ENCODE measurements at places on chromosomes 12 and 14.

DNA sequence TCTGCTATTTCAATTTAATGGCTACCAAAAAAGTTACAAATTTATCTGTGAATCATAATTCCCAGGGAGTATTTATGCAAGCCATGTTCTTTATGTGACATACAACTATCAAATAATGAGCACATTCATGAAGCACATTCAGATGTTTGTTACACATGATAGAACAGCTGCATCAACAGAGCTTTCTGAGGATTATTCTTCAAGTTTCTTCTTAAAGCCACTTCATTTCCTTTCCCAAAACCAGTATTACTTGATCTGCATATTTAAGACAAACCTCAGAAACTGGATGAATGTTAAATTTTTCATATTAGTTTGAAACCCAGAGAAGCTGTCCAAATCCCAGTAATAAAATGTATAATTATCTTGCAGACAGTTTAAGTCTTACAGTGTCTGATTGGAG lies 73.6 kb upstream of the SOX5 start:
- DNase-seq: no peak

DNA sequence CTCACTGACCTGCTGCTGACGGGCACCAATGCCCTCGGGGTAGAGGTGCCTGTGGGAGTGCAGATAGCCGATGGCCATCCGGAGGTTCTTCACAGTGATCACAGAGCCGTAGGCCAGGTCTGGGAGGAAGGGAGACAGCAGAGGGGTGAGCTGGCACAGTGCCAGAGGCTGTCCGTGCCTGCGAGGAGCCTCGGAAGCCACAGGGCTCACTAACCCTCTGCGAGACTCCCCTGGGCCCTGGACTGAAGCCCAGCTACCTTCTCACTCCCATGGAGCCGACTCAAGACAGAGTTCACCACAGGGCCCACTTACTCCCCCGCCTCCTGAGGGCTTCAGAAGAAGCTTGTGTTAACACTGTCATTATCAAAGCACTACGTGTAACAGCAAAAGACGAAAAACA lies 24.5 kb downstream of the POMT2 start:
- DNase-seq: no peak

DNA sequence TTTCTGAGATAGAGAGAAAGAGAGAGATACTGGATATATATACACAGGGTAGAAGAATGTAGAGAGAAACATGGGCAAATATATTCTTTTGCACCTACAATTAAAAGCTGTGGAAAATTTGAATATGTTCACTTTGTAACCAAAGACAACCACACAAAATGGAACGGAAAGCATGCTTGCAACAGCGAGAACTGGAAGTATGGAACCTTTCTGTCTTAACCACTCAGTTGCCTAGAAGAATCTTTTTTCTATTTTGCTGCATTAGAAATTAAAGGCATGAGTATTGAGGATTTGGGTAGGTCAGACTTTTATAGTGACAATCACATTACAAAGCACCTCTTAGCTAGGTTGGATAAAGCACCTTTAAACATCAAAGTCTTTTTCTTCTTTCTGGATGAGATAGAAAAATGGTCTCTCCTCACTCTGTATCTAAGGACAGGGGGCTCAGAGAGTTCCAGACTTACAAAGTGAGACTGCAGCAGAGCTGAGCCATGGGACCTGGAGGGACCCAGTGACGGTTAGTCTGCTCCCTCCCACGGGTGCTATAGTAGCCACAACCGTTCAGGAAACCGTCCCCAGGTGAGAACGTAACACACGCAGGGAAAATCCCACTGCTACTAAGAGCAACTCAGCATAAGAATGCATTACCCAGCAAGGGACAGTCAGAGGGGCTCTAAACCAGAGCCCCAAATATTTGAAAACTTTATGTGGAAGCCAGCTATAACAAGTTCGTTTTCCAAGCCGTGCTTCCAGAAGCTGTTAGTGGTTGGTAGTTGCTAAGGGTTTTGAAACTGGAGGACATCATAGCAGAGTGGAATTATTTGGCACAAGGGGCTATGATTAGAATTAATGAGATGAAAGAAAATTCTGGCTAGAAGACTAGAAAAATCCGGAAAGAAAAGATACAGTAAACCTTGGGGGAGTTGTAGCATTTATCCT lies 97.1 kb downstream of the DAD1 start:
- DNase-seq: peak; percentile 68

GRCh38 chr12:57632958-57633840 lies at the start of gene B4GALNT1:
Gene B4GALNT1, minus strand, starts transcription at chr12:57633201. Its CDS starts 1,069 bp downstream, at chr12:57632132.
- peak; percentile 61 for DNase-seq

GRCh38 chr12:80837342-80837978 lies 100.3 kb downstream of the LIN7A start:
- DNase-seq: no peak

- DNase-seq: no peak
These were observed 1.2 kb downstream of the SOCS2 start for GRCh38 chr12:93573552-93574223.

DNA sequence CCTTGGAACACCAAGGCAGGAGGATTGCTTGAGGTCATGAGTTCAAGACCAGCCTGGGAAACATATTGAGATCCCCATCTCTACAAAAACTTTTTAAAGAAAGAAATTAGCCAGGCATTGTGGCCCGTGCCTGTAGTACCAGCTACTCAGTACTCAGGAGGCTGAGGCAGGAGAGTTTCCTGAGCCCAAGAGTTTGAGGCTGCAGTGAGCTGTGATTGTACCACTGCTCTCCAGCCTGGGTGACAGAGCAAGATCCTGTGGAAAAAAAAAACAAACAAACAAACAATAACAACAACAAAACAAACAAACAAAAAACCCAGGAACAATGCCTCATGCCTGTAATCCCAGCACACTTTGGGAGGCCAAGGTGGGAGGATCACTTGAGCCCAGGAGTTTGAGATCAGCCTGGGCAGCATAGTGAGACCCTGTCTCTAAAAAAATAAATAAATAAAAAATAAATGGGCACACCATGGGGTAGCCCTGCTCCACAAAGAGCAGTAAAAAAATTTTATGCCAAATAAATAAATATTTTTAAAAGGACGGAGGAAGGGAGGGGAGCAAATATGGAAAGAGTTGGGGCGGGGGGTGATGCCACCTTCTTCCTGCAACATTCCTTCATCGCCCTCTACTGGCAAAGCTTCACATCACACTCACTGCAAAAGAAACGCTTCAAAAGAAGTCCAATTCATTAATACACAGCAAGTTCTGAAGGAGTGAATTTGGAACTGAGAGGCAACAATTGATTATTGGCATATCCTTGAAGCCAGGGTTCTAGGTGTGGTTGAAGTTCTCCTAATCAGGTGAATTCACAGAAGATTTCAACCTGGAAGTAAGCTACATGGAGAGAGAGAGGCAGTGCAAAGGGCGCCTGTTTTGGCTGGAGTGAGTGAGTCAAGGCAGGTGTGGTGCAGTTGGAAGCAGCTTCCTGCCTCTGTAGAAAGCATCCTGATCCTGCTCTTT lies 8.8 kb upstream of the GNPTAB start:
- peak; percentile 60 for DNase-seq

DNA sequence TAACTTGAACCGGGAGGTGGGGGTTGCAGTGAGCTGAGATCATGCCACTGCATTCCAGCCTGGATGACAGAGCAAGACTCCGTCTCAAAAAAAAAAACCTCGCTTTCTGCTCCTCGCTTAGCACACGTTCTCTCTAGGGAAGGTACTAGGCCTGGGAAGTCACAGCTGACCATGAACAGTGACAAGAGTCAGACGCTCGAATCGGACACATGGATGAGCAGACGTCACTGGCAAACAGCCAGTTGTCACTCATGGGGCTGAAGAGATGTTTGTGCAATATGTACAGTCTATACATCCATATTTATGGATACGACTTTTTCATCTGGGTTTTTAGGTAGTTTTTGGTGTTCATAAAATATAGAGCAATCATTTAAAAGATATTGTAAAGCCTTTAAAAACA lies 19.4 kb downstream of the TCHP start:
- no peak for DNase-seq

GRCh38 chr14:81165188-81165587 lies 55.6 kb downstream of the GTF2A1 start:
- no peak for DNase-seq

DNA sequence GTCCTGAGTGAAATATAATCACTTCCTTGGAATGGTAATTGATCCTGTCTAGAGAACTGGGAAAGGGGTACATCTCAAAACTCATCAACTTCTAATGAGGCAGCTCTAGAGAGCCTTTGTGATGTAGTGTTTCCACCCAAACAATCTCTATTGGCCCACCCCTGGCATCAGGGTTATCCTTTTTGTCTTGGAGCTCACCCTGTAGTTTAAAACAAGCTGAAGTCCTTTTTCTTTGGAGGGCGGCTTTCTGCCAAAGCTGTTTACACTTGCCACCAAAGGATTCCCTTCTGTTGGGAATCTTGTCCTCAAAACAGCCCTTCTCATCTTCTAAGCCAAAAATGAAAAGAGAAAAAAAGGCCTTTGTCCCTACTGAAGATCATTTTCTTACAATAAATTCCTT lies 60.6 kb upstream of the GTF2A1 start:
- DNase-seq: no peak

DNA sequence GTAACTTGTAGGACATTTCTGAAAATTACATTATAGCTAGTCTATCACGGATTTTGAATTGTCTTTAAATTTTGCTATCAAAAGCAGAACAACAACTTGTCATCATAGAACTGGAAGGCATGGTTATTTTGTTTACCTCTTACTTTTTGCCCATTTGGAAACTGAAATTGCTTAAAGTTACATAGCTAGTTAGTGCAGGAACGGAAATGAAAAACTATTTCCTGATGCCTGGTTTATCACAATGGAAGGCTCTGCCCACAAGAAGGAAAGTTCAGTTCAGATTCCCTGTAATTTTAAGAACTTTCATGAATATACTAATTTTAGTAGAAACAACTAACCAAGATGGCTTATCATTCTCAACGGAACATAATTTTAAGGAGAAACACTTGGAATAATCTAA lies 427.7 kb downstream of the RAD51B start:
- DNase-seq: no peak

DNA sequence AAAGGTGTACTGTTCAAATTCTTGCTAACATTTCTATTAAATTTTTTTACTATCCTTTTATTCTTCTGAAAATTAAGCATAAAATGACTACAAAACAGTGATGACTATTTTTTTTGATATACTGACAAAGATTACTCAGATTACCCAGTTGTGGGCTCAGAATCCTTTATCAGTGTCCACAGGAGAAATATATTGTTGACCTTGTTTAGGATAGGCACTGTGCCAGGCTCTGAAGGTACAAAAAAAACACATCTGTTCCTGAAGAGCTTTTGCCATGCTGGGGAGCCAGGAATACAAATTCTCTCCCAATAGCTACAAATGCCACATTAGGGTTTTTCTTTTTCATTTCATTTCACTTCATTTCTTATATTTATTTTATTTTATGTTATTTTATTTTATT lies 26.9 kb upstream of the GCH1 start:
- DNase-seq: no peak

DNA sequence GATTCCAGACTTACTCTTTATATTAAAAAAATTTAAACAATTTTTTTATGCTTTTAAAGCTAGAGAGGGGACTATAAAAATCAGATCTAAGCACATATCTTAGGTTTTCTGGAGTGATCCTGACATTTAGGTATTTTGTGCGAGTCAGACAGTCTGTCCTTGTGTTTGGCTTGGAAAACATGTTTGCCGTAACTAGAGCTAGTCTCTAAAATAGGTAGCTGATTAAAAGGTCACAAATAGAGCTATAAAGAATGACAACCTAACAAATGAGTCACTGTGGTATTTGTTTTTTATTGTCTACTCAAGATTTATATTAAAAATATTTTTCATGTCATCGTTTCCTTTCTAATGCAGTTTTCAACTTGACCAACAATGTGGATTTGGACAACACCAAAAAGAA lies 73.4 kb downstream of the MNAT1 start:
- DNase-seq: no peak

DNA sequence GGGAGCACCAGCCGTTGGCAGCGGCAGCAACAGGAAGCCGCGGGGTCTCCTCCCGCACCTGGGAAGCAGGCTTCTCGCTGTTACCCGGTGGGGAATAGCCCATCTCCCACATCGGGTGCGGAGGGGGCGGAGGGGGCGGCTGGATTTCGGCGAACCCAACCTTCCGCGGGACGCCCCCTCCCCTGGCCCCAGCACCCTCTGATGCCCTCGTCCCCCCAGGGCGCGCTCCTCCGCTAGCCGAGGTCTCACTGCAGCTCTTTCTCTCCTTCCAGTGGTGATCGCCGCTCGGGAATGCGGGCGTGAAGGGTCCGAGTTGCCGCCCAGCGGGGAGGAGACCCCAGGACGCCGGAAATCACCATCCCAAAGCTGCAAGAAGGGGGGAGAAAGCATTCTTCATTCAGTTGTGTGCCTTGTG lies 303 bp downstream of the SAMD4A start:
- DNase-seq: peak; percentile 5

- DNase-seq: no peak
These were observed 35.8 kb downstream of the KLRK1 start for GRCh38 chr12:10354071-10354470.

DNA sequence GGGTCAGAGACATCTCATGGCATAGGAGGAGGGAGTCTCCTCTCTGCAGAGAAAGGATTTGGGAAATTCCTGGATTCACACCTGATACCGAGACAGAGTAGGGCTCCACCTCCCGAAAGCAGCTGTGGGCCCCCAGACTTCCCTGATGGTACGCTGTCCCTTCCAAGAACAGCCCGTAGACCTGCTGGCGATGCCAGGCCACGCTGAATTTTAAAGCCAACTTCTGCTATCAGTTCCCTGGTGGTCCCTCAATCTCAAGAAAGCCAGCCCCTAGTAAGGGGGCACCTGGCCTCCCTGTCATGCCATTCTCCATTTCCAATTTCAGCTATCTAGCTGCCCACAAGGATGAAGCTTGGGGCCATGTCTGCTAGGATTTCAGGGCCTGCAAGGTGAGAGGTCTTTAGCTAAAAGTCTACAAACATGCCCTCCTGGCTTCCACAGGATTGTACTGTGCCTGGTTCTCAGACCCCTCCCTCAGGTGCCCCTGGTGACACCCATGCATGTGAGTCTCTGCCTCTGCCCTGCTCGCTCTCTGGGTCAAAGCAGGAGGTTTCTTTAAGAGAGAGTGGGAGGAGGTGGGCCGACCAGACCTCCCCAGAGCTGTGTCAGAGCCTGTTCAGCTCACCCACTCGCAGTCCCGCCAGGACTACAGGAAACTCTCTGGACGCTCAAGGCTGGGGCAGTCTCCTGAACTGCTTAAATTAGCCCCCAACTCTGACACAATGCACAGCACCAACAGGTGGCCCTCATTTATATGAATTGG lies 30.5 kb downstream of the ANO2 start:
- DNase-seq: no peak

DNA sequence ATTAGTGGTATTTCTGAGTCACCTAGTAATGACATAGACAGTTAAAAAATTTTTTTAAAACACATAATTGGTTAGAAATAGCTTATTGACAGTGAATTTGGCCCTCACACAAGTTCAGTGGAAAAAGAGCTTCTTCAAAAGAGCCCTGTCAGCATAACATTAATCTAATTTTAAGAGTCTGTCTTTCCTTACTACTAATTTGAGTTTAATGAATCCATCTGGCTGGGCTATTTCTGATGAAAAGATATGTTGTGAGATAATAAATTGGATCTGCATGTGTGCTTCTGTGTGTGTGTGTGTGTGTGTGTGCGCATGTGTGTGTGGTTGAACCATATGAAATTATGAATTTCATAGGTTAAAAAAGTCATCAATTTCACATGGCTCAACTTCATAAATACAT lies 1045.2 kb downstream of the FLRT2 start:
- no peak for DNase-seq

All from CD4-positive, alpha-beta T cell treated with Interferon gamma for 1 hour (primary cell).